ENCODE measurements at places on chromosomes 4 and X.
A peak's percentile ranks its signal among the peaks of the same experiment; 100 is the strongest.

DNA sequence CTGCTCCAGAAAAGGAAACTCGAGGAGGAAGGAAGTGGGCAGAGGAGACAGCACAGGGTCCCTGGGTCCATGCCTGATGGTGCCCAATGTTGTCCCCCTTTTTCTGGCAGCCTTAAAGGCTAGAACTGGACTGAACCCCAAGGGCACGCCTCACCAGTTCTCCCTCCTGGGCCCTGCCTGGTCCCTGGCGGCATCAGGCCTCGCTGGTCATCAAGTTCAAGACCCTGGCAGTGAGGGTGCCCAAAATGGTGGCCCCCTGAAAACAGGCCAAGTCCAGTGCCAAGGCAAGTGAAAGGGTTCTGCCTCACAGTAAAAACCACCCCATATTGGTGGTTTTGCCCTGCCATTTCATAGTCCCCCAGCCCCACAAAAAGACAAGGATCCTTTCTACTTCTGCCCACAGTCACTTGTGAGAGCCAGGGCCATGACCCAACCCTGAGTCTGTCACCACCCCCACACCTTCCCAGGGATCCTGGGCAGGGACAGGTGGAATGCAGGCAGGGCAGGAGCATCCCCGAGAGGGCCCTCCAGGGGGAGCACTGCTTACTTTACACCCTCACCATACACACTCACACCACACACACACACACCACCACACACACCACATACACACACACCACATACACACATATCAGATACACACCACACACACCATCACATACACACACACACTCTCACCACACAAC lies 107.6 kb downstream of the DCTD start:
- DNase-seq: no peak

- DNase-seq: no peak
Measured at GRCh38 chr4:158234671-158235070, 24.4 kb downstream of the TMEM144 start.

DNA sequence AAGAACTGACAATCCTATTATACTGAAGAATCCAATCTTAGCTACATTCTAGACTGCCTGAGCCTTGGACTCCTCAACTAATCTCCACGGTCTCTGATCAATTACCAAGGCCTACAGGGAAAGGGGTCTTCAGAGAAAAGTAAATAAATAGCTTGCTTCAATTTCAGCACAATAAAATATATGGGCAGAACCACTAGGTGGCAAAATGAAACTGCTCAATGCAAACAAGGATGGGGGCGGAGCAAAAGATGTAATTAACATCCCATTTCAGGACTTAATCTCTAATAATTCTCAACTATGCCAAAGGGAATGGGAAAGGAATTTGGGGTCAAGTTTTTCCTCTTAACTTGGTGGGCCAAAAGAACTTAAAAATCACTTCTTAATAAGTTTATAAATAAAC lies 78.4 kb upstream of the MAP3K15 start:
- DNase-seq: no peak

- DNase-seq: no peak
Measured at GRCh38 chr4:166675411-166675810, 558.9 kb downstream of the SPOCK3 start.

GRCh38 chr4:76984788-76985211 lies 35.2 kb downstream of the SEPTIN11 start:
- no peak for DNase-seq

- DNase-seq: no peak
Measured at GRCh38 chrX:121579016-121579760, 531.8 kb downstream of the GLUD2 start.

GRCh38 chr4:38452542-38452941 lies 211.5 kb upstream of the KLF3 start:
- no peak for DNase-seq

DNA sequence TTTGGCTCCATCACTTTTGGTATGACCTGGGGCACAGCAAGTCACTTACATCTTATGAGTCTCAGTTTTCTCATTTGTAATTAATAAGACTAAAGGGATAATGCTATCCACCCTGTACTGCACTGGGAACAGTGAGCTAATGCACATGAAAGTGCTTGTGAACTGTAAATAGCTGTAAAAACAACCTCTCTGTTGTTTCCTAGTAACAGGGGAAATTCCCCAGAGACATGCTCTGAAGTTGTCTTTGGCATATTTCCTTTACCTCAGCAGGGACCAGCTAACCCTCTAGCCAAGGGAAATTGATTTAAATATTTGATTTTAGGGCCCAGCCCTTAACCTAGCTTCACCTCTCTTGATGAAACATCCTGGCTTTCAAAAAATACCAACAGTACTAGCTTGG lies 6.1 kb upstream of the CYSLTR1 start:
- DNase-seq: no peak

DNA sequence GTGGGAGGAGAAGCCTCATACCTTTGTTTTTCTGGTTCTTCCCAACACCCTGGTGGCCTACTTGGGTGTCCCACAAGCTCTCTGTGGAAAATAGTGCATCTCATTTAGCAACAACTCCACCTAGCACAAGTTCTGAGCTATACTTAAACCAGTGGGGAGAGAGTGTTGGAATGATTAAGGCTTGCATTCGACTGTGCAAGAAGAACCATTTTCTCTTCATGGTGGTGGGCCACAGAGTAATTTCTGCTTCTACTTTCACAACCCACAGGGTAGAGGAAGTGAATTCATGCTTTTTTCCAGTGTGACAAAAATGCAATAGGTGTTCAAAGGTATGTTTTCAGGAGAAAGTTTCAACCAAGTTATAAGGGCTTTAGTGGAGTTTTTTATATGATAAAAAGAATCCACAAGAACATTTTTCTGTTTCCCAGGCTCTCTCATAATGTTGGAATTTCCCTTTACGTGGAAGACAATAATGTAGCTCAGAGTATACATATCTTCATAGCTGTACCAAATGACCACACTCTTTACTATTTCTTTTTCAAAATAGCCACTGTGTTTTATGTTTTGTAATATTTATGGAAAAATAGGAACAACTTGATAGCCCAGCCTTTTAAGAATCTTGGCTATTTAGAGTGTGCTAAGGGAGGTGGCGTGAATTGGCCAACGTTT lies 80.3 kb upstream of the HHIP start:
- no peak for DNase-seq

- DNase-seq: no peak
Measured at GRCh38 chrX:118396113-118396512, 50.2 kb downstream of the WDR44 start.

DNA sequence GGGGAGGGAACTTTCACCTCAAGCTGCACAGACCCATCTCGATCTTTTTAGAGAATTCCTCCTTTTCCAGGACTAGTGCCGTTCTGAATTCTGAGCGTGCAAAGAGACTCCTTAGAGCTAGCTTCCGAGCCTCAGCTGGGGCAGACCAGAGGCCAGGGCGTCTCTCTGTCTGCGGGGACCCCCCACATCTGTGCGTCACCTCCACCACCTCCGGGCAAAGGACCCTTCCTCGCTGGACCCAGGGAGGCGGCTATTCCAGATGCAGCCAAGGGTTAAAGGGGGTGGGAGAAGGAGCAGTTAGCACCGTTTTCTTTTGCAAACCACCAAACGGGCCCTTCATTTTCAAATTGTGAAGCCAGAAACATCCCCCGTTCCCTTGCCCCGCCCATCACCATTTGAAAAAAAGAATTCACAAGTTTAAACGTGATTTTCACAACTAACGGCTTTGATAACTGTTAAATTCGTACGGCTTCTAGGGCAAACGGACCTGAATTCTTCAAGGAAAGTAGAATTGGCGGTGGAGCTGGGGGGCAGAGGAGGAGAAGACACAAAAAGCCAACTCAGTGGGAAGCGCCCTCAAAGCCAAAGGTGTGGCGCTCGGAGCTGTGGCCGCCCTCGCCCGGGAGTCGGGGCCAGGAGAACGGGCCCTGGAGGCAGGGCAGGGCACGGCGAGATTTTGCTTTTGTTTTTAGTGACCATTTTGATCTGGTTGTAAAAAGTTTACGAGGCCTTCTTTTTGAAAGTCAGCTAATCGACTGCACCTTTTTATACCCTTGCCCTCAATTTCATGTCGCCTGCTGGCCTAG lies 3.3 kb upstream of the PDGFRA start:
- no peak for DNase-seq

DNA sequence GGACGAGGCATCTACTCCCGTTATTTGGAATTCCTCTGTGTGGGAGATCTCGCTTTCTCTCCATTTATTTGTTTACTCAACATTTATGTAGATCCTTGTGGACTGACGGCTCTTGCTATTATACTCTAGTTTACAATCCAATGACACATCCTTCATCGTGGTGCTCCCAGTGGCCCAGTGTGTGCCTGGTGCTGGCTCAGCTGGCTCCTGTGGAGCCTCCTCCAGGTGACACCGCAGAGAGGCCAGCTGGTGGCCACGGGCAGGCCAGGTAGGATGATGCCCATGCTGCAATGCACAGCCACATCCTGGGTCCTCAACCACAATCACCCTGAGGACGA lies 84.0 kb upstream of the AFAP1 start:
- DNase-seq: no peak

GRCh38 chr4:104490770-104491480 lies 3.8 kb downstream of the CXXC4 start:
- peak; percentile 19 for DNase-seq

- no peak for DNase-seq
Measured at GRCh38 chr4:94345969-94346368, 3.3 kb upstream of the HPGDS start.

DNA sequence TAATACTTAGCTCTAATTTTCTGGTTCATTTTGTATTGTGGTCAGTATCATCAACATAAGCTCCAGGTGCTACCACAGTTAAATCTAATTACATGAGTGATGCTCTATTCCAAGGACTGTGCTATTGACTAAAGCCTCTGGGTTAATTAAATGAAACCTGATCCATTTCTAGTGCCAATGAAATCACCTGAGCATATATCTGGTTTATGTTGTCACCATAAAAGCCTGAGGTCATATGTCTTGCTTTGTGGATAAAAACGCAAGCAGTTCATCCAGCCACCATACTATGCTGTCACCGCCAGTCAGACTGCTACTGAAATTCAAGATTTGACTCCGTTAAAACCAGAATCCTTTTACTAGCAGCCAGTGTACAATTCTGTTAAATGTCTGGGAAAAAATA lies 64.2 kb upstream of the ZNF518B start:
- DNase-seq: no peak

GRCh38 chrX:16061296-16061695 lies 62.1 kb upstream of the GRPR start:
- no peak for DNase-seq

- DNase-seq: no peak
Measured at GRCh38 chr4:6584865-6585264, 9.9 kb downstream of the MAN2B2 start.

- no peak for DNase-seq
Measured at GRCh38 chr4:144556636-144557035, 89.3 kb upstream of the HHIP start.

DNA sequence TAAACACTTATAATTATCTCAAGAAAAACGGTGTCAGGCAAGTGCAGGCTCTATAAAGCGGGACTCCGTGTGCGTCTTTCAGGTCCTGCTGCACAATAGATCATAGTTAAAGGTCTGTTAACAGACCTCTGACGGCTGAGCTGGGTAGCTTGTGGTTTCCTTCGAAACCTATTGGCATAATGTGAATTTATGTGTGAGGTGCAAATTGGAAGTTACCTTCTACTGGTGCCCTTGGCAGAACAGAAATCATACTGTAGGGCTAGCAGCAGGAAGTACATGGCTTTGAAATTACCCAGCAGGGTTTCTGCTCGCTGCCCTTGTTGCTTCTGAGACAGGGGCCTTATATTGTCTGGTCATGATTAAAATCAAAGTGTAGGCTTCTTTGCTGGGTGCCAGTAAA lies 216.4 kb upstream of the HAND2 start:
- DNase-seq: no peak

DNA sequence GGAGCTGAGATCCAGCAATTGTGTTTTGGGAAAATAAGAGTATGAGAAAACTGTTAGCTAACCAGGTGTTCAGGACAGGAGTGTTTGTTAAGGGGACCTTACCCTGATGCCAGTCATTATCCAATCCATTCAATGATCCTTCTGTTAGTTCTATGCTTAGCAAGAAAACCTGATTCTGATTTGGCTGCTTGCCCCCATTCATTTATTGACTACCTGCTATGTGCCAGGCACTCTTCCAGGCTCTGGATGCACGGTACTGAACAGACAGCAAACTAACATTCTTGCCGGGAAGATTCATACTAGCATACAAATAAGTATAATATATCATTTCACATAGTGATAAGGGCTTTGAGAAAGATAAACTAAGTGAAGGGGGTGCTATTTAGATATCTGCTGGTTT lies 1.0 kb upstream of the MECP2 start:
- DNase-seq: no peak

GRCh38 chr4:123849495-123849894 lies 452.9 kb downstream of the SPRY1 start:
- no peak for DNase-seq

DNA sequence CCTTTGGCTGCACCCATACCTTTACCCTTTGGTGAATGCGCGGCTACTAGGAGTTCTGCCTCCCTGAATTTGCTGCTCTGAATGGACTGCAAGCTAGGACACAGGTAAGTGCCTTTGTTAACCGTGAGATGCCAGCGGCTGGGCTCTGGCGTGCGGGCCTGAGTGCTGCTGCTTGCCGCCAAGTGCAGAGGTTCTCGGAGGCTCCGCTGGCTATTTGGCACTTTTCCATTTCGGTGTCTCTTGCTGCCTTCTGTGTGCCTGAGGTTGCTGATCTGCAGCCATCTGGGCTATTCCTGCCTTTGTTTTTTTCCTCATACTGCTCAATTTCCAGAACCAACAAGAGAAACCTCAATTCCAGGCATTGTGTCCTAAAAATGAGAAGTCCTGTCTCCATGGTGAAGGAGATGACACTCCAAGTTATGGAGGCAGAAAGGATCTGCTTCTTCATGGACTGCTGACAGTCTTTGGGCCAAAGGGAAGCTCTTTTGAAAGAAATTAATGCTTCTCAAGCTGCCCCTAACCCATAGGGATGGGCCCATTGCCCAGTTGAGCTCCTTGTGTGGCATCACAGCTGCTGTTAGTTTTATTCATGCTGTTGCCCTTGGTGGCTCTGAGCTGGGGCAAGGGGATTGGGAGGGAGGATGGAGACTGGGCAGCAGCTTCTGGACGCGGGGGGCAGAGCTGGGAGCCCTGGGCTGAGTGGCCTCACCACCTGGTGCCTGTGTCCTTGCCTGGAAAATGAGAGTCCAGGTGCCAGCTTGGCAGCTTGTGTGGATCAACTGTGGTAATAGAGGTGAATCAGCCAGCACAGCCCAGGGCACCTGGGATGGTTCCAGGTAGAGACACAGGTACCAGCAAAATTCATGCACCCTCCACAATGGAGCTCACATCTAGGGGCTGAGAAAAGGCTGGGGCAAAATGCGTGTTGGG lies 3.8 kb upstream of the TBC1D14 start:
- no peak for DNase-seq

- no peak for DNase-seq
Measured at GRCh38 chr4:1012034-1012739, 761 bp downstream of the FGFRL1 start.

DNA sequence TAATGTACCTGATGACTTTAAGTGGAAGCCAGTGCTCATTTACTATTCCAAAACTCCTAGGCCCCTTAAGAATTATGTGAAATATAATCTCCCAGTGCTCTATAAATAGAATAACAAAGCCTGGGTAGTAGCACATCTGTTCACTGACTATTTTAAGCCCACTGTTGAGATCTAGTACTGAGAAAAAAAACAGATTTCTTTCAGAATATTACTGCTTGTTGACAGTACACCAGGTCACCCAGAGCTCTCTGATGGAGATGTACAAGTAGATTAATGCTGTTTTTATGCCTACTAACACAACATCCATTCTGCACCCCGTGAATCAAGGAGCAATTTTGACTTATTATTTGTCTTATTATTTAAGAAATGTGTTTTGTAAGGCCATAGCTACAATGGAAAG lies 75.7 kb downstream of the FAM47C start:
- no peak for DNase-seq

Measured in activated T-helper 1 cell treated with anti-CD3 and anti-CD28 coated beads, Interleukin-2, amount 50 U/mL, for 16 hours (primary cell).